ENCODE measurements at places on chromosomes 2 and 18. TPM values are rescaled to one million over a fixed set of nuclear protein-coding genes. Genes with fewer than 3 reads are reported as not detected.

The CCDC102B gene
- total RNA-seq = 2.2 TPM

The C2orf15 gene
- 4.4 TPM for total RNA-seq

The TTN gene
- total RNA-seq = 1.1 TPM

The SAG gene
- total RNA-seq = not detected

The SH3RF3 gene
- total RNA-seq = 11.7 TPM

The ANKRD62 gene
- total RNA-seq = not detected

The PLEK gene
- not detected for total RNA-seq

The KANSL3 gene
- 30.6 TPM for total RNA-seq

The TRIM54 gene
- 1.6 TPM for total RNA-seq

GRCh38 chr2:181461056-181461997, 4.1 kb downstream of the ITGA4 start:
- H3K4me1 ChIP-seq = no peaks in the 10 kb centered on the region
- DNase-seq = no peak
- H3K36me3 ChIP-seq = no peaks in the 10 kb centered on the region
- H3K27me3 ChIP-seq = no peaks in the 10 kb centered on the region
- H3K4me3 ChIP-seq = no peak overlapping the region

DNA sequence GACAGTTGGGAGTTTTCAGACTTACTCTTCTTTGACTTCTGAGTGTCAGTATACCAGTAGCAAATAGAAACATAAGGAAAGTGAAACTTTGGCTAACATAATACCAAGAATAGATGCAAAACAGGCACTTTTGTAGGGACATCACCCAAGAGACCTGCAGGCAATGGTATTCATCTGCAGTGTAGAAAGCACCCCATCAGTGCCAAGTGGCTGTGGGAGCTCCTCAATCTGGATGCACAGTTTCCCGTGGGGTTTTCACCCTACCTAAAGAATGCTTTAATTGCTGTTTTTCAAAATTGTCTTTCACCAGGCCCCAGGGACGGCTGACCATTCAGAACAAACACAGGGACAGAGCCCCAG, 96.6 kb upstream of the GPR45 start:
- no peak overlapping the region for H3K27ac ChIP-seq
- no peak overlapping the region for H3K4me3 ChIP-seq
- H3K27me3 ChIP-seq = peaks cover 83% of the 10 kb centered on the region
- no peak for DNase-seq

DNA sequence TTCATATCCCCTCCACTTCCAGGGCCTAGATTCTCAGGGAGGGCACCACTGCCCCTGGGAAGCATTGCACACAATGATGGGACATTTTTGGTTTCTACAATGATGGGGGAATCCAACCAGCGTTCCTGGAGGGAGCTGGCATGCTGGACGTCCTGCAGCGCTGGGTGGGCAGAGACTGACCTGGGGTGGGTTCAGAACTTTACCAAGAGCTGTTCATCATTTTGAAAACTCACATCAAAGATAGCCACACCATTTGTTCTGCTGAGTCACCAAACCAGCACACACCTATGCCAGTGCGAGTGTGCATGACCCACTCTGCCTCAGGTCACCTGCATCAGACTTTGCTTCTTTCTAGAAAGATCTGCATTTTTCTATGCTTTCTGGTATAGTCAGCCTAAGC, 14.1 kb upstream of the ARMC9 start:
- H3K36me3 ChIP-seq = no peaks in the 10 kb centered on the region
- no peak overlapping the region for H3K27ac ChIP-seq
- no peak overlapping the region for H3K4me3 ChIP-seq
- no peak for DNase-seq
- H3K4me1 ChIP-seq = peaks cover 13% of the 10 kb centered on the region

DNA sequence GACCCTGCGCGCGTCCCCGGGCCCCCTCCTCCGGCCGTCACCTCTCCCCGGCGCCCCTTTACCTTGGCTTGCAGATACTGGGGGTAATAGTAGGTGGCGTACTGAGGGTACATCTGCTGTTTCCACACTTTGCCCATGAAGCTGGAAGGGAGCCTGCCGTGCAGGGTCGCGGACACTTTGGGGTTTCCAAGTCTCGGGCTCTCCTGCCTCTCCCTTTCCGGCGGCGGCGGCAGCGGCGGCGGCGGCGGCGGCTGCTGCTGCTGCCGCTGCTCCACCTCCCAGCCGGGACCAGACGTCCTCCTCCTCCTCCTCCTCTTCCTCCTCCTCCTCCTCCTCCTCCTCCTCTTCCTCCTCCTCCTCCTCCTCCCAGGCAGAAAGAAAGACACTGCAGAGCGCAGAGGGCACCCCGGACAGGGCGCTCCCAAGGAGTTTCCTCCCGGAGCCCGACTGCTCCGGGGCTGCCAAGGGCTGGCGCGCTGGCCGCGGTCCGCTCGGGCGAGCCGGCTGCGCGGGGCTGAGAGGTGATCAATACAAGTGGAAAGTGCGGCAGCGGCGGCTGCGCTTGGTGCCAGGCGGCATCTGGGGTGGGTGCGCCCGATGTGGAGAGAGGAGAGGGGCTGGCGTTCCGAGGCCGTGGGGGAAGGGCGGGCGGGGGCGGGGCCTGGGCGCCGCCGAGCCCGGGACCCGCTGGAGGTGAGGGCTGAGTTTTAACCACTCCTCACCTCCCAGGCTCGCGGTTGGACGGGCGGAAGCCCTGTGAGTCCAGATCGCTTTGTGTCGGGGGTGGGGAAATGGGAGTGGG, at the start of gene RBMS1:
RBMS1 (minus strand) TSS at position 581 of the 802 bp plus-strand sequence; CDS start at position 137, 444 bp downstream.
- H3K36me3 ChIP-seq = no peaks in the 10 kb centered on the region
- no peaks in the 10 kb centered on the region for H3K27me3 ChIP-seq
- DNase-seq = peak; percentile 63

DNA sequence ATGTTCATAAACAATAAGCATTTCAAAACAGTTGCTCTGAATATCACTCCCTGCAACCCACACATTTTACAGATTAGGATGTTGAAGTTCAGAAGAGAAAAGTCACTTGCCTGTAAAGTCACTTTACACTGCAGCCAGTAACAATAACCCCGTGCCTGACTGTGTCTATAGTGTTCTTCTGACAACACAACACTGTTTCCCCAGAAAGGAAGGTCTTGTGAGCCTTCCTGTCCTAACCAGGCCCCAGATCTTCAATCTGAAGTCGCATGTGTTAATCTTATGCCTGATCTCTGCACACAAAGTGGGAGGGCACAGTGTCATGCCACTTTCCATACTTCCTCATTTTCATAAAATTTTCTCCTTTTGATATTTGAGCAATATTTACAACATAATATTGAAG, 120.2 kb downstream of the FEZ2 start:
- no peaks in the 10 kb centered on the region for H3K27me3 ChIP-seq
- peaks cover 40% of the 10 kb centered on the region for H3K4me1 ChIP-seq
- peaks cover 81% of the 10 kb centered on the region for H3K36me3 ChIP-seq
- no peak for DNase-seq

- peaks cover 26% of the 10 kb centered on the region for H3K4me1 ChIP-seq
- no peak for DNase-seq
- no peaks in the 10 kb centered on the region for H3K27me3 ChIP-seq
- no peaks in the 10 kb centered on the region for H3K36me3 ChIP-seq
- H3K4me3 ChIP-seq = no peak overlapping the region
Measured at GRCh38 chr2:200587007-200587616, 1.3 kb downstream of the AOX1 start.

DNA sequence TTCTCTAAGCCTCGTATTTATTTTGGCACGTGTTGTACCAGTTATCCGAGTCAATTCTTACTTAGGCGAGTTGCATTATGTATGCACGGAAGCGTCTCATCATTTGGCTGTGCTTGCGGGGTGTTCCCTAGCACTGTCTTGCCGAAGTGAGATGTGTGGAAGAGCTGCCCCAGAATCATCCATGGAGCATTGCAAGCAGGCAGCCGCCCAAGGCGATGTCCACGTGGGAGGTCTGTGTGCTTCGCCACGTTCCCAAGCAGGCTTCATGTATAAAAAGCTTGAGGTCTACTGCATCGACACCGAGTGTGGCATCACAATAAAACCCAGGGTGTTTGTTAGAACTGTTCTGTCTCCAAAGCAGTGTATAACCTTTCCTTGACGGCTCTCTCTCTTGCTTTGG, 849.9 kb downstream of the DCDC2C start:
- no peaks in the 10 kb centered on the region for H3K4me1 ChIP-seq
- H3K27me3 ChIP-seq = no peaks in the 10 kb centered on the region
- H3K27ac ChIP-seq = no peak overlapping the region
- no peak overlapping the region for H3K4me3 ChIP-seq
- no peak for DNase-seq

DNA sequence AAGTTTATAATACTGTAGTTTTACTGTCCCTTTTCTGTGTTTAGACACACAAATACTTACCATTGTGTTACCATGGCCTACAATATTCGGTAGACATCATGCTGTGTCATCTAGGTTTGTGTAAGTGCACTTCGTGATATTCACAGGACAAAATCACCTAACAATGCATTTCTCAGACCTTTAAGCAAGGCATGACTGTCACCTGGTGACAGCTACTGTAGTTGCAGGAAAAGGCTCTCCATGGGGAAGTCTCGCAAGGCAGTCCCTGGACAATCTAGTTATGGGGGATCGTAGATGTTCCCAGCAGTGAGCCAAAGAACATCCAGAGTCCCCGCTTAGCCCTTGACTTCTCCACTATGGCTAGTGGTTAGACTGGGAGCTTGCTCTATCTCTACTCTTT, 73.1 kb downstream of the EIF2AK3 start:
- peak; percentile 12 for DNase-seq
- no peaks in the 10 kb centered on the region for H3K36me3 ChIP-seq
- H3K4me1 ChIP-seq = no peaks in the 10 kb centered on the region
- H3K4me3 ChIP-seq = no peak overlapping the region

GRCh38 chr2:37635504-37636380, 35.7 kb downstream of the CDC42EP3 start:
- H3K4me1 ChIP-seq = no peaks in the 10 kb centered on the region
- no peak overlapping the region for H3K27ac ChIP-seq
- no peak overlapping the region for H3K4me3 ChIP-seq

GRCh38 chr2:55590810-55591440, 26.5 kb downstream of the PPP4R3B start:
- no peak overlapping the region for H3K4me3 ChIP-seq
- DNase-seq = peak; percentile 91
- H3K27me3 ChIP-seq = no peaks in the 10 kb centered on the region
- peak overlapping the region; percentile 44 for H3K27ac ChIP-seq

GRCh38 chr2:54574107-54574859, 118.2 kb downstream of the SPTBN1 start:
- peaks cover 14% of the 10 kb centered on the region for H3K36me3 ChIP-seq
- peak; percentile 32 for DNase-seq
- no peaks in the 10 kb centered on the region for H3K27me3 ChIP-seq
- H3K4me1 ChIP-seq = peaks cover 92% of the 10 kb centered on the region
- H3K27ac ChIP-seq = peak overlapping the region; percentile 100

DNA sequence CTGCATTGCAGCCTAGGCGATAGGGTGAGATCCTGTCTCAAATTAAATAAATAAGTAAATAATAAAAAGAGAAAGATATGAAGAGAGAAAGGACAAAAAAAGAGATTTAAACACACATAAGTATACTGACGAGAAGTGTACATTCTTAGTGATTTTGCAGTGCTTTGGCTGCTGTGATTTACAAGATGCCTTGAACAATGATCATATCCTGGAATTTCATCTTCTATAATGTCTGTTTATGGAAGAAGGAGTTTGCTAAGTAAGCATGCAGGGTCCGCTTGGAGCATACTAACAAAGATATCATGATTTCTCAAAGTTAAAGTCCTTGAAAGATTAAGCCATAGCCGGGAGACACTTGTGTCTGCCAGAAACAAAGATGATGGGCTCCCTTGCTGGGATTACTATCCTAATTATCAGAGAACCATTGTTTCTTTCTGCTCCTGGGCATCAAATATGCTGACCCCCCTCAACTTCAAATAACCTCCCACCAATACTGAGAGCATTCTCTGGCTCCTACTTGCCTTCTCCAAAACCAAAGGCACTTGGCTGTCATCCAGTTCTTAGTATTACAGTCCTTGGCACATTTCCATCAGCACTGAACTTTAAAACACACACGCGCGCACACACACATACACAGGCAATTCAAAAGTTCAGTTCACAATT, 47.5 kb upstream of the STAM2 start:
- no peaks in the 10 kb centered on the region for H3K36me3 ChIP-seq
- DNase-seq = peak; percentile 77
- no peaks in the 10 kb centered on the region for H3K27me3 ChIP-seq
- no peak overlapping the region for H3K4me3 ChIP-seq
- H3K27ac ChIP-seq = no peak overlapping the region

- H3K4me3 ChIP-seq = no peak overlapping the region
- no peak overlapping the region for H3K27ac ChIP-seq
- peaks cover 30% of the 10 kb centered on the region for H3K4me1 ChIP-seq
- DNase-seq = no peak
Measured at GRCh38 chr2:121078899-121079298, 206.1 kb downstream of the TFCP2L1 start.

DNA sequence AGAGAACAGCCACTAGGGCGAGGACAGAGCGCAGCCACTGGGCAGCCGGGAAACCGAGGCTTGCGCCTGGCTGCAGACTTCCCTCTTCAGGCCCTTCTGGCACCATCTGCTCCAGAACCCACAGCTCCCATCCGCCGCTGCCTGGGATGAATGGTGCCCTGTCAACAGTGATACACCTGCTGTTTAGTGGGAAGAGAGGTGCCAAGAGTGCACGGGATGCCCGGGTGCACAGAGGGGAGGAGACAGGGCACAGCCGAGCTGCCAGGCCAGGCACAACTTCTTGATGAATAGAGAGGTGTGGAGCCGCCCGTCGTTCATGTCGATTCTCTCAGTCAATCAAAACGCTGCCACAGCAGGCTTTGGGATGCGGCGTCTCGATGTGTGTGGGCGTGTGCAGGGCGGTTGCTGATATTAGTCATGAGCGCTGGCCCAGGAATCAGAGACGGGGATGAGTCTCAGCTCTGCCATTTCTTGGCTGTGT, 39.5 kb downstream of the RRM2 start:
- no peak overlapping the region for H3K4me3 ChIP-seq
- no peaks in the 10 kb centered on the region for H3K27me3 ChIP-seq
- H3K36me3 ChIP-seq = no peaks in the 10 kb centered on the region

DNA sequence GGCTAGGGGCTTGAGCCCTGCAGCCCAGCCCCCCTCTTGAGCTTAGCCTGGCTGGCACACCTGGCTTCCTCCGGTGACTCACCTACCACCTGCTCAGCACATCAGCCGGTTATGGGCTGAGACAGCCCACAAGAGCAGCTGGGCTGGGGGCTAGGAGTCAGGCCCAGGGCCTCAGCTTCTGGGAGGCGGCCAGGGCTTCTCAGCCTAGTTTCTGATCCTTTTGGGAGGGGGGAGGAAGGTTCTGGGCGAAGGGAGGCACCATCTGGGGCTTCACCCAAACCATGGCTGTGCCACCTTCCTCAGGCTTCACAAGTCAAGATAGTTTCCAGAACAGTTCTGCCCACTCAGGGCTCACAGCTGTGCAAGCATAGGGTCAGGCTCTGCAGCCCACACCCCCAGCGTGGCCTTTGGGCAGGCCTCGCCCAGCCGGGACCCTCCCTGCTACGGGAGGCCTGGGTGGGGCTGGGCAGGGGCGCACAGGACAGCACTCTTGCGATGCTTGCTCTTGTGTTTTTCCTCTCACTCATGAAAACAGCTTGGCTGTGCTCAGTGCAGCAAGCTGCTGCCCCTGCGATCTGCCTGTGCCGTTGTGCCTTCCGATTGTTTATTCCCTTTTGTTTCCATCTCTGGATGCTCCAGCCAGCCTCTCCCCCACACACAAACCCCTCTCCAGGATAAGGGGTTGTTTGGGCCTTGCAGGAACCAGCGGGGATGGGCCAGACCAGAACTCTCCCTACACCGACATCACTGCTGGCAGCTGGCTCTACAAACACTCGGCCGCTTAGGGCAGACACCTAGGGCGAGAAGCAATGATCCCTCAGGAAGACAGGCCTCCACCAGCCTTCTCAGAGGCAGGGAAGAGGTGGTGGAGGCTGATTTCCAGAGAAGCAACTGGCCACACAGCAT, 26.1 kb upstream of the SEMA4C start:
- no peak overlapping the region for H3K4me3 ChIP-seq
- H3K36me3 ChIP-seq = no peaks in the 10 kb centered on the region

Measured in PC-3 (cell line).